Fibroblast of the aortic adventitia (primary cell): ENCODE measurements at places on chromosomes 1 and 21. TPM values are rescaled to one million over a fixed set of nuclear protein-coding genes. Genes with fewer than 3 reads are reported as not detected.

DNA sequence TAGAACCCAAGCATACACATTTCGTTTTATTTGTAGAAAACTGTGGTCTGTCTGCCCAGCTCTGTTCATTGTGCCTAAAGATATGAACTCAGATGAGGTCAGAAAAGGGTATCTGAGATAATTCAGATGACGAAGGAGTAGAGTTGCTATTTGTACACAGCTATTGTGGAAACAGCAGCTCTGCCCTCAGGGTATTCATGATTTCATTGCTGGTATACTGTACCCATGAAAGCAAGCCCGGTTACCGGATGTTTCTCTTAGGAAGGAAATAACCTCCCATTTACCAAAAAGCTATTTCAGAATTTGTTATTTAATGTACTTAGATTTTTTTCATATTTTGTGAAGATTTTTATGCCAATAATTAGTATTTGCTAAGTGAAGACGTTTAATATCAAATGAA lies 37.8 kb downstream of the SMAP2 start:
- no peak for DNase-seq

DNA sequence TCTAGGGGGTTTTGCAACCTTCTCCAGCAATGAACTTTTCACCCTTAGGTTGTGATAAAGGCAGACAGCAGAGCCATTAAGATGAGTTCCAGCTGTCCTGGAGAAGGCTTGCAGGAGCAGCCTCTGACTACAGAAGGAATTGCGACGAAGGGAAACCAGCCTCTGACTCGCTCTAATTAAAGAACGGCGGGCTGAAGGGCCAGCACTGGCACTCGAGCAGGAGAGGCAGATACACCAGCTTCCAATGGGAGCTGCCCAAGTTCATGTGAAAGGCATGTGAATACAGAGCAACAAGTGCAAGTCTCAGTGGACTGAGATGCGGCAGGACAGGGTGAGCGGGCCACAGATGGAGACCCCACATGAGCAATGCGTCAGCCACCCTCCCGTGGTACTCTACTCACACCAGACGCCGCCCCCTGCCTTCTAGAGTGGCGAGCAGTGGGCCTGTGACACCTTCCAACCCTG lies 15.7 kb downstream of the RCC2 start:
- DNase-seq, result peak; percentile 59

Gene RHBDL2
- total RNA-seq, result 0.81 TPM in 1 of 2 replicates, not detected in the other

Gene RPS27
- 442 and 2,665 TPM in 2 replicates for total RNA-seq

- DNase-seq, result peak; percentile 83
Measured at GRCh38 chr1:149885339-149886120, 13.8 kb upstream of the BOLA1 start.

Gene STUM
- total RNA-seq, result 0.98 TPM in 1 of 2 replicates, not detected in the other

GRCh38 chr1:145983206-145983675 lies 13.1 kb downstream of the TXNIP start:
- DNase-seq, result no peak

Gene LRRC39
- 0.36 and 3.7 TPM in 2 replicates for total RNA-seq

DNA sequence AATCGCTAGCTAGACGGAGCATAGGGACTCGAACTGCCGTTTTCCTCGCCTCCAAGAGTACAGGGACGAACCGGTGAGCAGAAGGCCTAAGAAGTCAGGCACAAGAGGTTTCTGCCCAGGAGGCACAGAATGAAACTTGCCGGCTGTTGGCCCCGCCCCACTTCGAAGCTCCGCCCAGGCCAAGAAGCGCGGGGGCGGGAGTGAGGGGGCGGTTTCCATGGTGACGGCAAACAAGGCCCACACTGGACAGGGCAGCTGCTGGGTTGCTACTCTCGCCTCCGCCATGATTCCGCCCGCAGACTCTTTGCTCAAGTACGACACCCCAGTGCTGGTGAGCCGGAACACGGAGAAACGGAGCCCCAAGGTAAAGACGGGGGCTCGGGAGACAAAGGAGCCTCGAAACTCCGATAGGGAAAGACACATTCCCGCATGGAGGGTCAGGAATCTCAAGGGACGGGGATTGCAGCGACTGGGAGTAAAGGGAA lies at the start of gene DNALI1:
Gene DNALI1, plus strand, starts transcription at position 229 of the 485 bp plus-strand sequence. Its CDS starts 55 bp downstream, at position 284.
- peak; percentile 85 for DNase-seq

DNA sequence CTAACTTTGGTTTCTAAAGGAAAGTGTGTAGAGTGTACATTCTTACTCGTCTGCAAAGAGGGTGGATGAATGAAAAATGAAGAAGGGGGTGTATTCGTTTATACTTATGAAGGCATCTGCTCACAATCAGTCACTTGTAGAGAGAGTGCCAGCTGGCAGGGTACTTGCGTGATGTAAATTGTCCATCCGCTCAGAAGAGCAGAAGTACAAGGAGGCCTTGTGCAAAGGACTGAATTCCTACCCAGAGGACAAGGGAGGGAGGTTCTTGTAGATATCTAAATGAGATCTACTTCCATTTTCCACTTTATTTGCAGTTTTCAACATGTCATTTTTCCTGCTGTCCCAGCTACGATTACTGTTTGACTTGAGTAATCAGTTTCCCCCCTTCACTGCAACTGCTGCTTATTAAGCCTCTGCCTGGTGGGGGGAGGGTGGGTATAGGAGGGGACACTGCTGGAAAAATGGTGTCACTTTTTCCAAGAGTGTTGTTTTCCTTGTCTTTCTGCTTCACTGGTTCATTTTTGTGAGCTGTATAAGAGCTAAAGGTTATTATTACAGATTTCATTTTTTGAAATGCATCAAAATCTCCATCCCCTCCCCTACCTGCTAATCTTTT lies 67.3 kb downstream of the LAMC1 start:
- peak; percentile 89 for DNase-seq

- peak; percentile 71 for DNase-seq
Measured at GRCh38 chr1:190320952-190321351, 156.7 kb downstream of the BRINP3 start.

Gene CD247
- total RNA-seq, result 0.16 and 0.18 TPM in 2 replicates

DNA sequence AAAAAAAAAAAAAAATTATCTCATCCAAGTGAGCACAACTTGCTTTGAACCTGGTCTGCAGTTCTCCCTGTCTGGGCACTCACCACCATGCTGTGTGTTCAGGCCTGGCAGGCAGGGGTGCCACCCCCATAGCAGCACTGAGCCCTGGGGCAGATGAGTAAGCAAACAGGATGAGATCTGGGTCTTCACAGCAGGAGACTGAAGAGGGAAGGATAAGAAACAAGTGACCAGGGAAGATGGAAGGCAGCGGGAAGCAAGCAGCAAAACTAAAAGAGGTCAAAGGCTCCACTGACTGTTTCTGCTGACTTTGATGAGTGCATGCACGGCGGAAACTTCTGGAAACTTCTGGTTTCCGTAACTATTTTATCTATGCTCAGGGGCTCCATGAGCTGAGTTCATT lies 133.5 kb upstream of the SOD1 start:
- DNase-seq, result no peak

- DNase-seq, result no peak
Measured at GRCh38 chr1:42768172-42768571, 1.1 kb downstream of the C1orf50 start.

GRCh38 chr21:43376478-43376882 lies 50.5 kb downstream of the SIK1 start:
- no peak for DNase-seq

Gene FCGR2B
- not detected in 2 replicates for total RNA-seq

DNA sequence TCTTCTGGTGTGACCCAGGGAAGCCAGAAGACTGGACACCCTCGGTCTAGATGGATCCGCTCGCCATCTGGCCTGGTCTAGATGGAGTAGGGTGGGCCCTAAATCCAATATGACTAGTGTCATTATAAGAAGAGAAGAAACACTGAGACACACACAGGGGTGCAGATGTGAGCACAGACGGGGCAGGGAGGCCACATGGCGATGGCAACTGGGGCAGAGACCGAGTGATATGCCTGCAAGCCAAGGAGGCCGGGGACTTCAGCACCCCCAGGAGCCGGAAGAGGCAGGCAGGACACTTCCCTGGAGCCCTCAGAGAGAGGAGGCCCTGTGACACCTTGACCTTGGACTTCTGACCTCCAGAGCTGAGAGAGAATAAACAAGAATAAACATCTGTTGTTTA lies 5.6 kb upstream of the TFF3 start:
- no peak for DNase-seq

DNA sequence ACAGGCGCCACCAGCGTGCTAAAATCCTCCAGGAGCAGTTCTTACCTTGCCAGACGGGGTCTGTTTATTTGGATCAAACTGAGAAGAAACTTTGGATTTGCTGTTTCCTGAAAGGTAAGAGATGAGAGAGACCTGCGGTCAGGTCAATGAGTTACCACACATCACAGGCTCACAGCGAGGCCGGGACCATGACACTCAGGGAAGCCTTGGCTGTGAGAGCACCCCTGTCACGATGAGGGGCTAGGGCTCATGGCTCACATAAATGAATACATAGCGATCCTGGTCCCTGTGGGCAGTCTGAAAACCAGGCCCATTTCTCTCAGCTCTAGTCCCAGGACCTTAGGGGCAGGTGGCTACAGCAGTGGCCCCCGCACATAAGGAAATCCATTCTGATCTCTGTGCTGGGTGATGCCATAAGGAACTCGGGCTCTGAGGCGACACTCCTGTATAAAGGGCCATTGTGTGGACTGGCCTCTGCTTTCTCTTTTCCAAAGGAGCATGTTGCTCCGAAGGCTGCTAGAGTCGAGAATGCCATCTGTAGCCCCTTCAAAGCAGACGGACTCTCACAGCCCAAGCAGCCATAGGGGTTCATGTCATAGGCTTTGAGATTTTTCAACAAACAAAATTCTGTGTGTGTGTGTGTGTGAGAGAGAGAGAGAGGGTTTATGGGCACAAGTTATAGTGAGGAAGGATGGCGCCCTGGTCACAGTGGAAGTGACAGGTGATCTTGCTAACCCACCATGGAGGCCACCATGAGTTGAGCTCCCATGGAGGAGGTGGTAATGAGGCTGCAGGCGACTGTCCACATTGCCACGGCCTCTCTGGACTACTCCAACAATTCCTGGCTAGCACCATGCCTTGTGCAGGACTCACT lies 9.0 kb upstream of the SRM start:
- no peak for DNase-seq

DNA sequence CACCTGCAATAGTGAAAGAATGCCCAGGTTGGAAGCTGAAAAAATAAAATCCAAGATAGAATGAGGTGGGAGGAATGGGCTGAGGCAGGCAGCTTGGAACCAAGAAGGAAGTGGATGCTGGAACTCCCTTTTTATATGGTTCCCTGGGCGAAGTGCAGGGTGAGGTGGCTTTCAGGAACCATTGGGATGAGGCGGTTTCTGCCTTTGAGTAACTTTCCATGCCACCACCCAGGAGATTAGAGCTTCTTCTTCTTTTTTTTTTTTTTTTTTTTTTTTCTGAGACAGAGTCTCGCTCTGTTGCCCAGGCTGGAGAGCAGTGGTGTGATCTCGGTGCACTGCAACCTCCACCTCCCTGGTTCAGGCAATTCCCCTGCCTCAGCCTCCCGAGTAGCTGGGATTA lies 17.8 kb upstream of the MRPS6 start:
- DNase-seq, result no peak

DNA sequence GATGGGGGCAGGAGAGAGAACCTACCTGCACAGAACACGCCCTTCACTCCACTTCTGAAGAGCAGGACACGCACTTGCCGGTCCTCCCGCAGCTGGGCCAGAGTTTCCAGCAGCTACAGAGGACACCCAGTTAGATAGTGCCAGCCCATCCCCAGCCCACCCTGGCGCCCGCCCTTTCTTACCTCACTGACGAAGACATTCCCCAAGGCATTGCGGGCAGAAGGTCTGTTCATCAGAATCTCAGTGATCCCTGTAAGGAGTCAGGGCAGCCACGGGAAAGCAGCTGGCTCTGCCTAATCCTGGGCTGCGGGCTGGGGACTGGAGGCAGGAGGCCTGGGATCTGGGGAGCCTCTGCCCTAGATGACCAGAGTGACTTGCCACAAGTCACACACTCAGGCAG lies 10.0 kb downstream of the ECHDC2 start:
- no peak for DNase-seq

DNA sequence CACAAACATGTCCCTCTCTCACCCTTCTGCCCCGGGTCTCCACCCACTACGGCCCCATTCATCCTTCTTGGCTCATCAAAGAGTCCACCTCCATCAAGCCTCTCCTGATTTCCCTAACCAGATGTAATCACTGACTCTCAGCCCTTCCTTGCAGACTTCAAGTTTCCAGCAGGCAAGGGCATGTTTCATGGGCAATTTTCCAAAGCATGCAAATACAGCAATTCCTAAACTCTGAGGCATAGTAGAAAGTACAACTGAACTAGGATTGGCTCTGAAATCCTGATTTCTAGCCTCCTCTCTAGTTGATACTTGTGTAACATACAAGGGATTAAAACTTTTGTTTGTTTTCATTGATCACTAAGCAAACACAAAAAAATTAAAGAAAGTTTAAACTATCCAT lies 109.1 kb upstream of the GADD45A start:
- DNase-seq, result peak; percentile 90

Gene ZNF695
- total RNA-seq, result 0.82 and 1.4 TPM in 2 replicates

DNA sequence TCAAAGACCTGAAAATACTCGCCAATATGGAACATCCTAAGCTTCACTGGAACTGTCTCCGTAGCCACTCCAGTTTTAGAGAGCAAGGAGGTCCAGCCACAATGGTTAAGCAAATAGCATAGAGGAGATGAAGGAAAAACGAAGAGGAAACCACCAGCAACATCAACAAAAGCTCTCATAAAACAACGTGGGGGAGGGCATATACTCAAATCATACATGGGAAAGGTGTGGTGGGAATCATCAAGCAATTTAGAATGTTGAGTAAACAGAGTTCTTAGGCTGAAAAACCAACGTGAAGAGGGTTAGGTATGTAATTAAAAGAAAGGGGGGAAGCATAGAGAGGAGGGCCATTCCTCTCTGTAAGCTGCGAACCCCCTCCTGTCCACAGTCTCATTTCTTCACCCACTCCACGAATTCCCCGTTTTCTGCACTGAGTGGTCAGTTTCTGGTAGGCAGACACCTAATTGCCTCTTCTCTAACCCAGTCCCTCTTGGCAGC lies 1.0 kb downstream of the TMEM59 start:
- DNase-seq, result no peak

GRCh38 chr1:101704895-101705294 lies 291.8 kb downstream of the OLFM3 start:
- no peak for DNase-seq

GRCh38 chr1:94974241-94974640 lies 47.3 kb upstream of the CNN3 start:
- peak; percentile 72 for DNase-seq

Gene FCRL6
- not detected in 2 replicates for total RNA-seq

- no peak for DNase-seq
Measured at GRCh38 chr1:230271300-230272035, 154.7 kb downstream of the PGBD5 start.

Gene ESPN
- total RNA-seq, result not detected in 2 replicates
